ENCODE measurements at places on chromosomes 2 and 18.

- no peak for DNase-seq
Observed at GRCh38 chr2:239289545-239289944, 111.3 kb downstream of the HDAC4 start.

GRCh38 chr2:16260041-16260830 lies 319.9 kb downstream of the MYCN start:
- no peak for DNase-seq

GRCh38 chr18:23924813-23925212 lies 89.7 kb upstream of the TTC39C start:
- no peak for DNase-seq

GRCh38 chr2:34747643-34748042 lies 1148.5 kb upstream of the FAM98A start:
- DNase-seq: no peak

DNA sequence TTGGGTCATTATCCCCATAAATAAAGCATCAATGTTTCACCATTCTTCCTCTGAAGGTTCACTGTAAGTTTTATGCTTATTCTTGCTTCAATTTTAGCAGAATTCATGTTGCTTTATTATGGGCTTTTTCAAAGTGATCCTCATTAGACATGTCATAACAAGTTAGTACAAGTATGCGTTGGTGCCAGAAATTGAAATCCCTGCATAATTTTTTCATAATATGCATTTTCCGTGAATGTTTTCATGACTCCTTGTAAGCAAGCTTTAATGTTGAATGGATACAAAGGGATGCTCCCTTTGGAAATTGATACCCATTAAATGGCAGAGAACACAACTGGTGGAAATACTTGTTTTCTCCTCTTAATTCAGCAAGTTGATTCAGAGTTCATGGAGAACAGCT lies 179.7 kb downstream of the ST6GAL2 start:
- no peak for DNase-seq

- DNase-seq: no peak
Observed at GRCh38 chr2:233059547-233059796, 670 bp upstream of the INPP5D start.
